ENCODE measurements at places on chromosomes 7 and 10.

DNA sequence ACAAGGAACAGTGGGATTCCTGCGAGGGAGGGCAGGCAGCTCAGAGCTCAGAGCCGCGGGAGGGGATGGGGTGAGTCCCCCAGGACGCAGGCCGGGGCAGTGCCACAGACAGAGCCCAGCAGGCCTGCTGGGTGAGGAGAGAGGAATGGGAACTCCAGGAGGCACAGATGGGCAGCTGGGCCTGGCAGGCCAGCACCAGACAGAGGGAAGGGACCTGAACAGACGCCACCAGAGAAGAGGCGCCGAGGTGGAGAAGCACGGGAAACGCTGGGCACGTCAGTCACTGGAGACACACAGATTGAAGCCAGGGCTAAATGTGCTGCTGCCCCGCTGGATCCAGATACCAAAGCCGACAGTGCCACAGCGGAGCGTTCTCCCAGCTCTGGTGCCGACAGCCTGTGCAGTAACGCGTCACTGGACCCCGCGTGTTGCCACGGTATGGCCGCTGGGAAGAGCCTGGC is 225.8 kb downstream of the MAD1L1 start:
- no peak for DNase-seq

- no peak for DNase-seq
These were observed 9.0 kb upstream of the POR start for GRCh38 chr7:75905785-75906604.

GRCh38 chr7:156194813-156195212 is 382.6 kb upstream of the SHH start:
- DNase-seq = no peak

DNA sequence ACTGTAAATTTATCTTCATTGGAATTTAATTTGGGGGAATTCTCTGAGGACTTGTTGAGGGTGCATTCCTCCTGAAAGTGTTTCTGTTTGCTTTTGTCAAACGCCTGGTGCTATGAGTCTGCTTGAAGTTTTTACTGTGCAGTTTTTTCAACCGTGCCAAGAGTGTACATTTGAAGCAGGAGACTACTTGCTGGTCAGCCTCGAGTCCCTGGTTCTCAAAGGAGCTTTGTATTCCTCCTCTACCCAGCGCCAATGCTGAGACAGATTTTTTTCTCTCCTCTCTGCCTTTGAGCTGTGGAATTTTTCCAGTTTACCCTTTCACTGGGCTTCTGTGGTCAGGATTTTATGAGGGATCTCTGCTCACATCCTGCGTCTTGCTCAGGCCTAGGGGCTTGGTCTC is 62.1 kb downstream of the NPY start:
- no peak for DNase-seq

- DNase-seq = no peak
These were observed 16.2 kb upstream of the DLD start for GRCh38 chr7:107874605-107875446.

DNA sequence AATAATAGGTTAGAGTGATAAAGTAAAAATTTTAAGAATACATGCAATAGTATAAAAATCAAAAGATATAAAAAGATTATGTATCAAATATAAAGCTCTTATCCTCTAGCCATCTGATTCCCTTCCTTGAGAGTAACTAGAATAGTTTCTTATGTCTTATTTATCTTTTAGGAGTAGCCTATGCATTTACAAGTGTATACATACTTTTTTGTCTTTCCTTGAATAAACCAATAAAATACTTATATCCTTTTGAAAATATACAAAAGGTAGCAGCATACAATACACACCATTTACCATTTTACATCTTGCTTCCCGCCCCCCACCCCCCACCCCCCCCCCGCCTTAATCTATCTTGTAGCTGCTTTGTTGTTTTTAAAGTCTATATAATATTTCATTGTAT is 31.4 kb downstream of the AHCYL2 start:
- no peak for DNase-seq

- DNase-seq = no peak
These were observed 49.8 kb downstream of the STK17A start for GRCh38 chr7:43632746-43633145.

DNA sequence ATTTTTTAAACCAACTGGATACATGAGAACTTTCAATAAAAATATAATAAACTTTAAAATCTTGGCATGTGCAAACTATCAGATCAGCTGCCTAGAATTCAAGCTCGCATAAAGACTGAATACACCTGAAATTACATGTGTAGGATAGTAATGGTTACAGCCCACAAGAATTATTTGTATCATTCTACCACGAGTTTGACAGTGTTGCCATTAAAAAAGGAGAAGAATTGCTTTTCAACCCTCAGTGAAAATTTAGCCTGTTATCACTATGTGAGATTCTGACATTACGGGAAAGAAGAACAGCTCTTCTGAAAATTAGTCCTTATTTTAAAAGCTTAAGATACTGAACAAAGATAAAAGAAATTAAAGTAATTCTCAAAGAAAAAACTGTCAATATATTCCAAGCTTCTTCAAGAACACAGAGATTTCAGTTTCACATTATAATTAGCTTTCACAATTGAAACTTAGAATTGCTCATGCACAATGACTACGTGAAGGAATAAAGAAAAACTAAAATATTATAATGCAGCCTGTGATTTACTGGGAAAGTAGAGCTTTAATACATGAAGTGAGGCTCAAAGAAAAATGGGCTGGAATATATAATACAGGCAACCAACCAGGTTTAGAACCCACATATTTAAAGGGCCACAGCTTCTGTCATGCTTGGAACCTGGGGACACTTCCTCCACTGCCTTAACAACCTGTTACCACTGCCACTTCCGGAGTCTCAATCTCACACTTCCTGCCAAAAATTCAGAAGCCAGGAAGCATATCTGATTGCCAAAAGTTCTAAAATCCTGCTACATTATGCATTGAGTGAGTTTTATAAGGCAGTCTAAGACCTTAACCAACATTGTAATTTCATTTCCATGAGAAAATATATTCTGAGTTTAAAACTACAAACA is 23.2 kb downstream of the TPK1 start:
- DNase-seq = no peak

- no peak for DNase-seq
These were observed 183.4 kb downstream of the DNAJB6 start for GRCh38 chr7:157520249-157520648.

GRCh38 chr10:62529396-62529795 is 155.2 kb downstream of the ZNF365 start:
- DNase-seq = no peak

GRCh38 chr10:99926925-99927720 is 82.6 kb downstream of the DNMBP start:
- no peak for DNase-seq

GRCh38 chr10:56547163-56547562 is 186.1 kb upstream of the ZWINT start:
- no peak for DNase-seq

- DNase-seq = no peak
These were observed 34.9 kb upstream of the FOXL3 start for GRCh38 chr7:255038-255435.

- no peak for DNase-seq
These were observed 87.7 kb upstream of the CHST15 start for GRCh38 chr10:124180947-124181549.

GRCh38 chr7:40822861-40823260 is 688.1 kb downstream of the SUGCT start:
- DNase-seq = no peak

DNA sequence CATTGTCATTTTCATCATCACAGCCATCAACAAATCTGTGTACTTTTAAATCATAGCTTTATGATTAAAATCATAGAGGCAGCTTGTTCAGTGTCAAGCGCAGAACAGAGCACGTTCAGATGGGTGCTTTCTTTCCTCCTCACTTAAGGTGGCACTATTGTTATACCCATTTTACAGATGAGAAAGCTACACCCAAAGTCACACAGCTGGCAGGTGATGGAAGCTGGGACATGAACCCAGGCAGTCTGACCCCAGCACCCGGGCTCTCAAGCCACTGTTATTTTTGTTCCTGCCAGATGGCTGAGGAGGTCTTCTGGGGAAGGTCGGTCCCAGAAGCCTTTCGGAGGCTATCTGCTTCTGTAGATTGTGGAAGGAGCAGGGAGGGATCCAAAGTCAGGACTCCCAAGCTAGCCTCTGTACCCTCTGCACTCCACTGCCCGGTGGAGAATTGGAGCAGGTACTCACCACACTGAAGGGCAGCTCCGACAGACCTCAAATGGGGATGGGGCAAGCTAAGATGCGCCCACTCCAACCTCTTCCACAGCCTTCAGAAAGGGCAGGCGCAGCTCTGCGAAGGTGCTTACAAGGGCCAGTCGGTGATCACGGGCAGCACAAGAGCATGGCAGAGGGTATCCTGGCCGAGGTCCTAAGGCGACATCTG is 610 bp downstream of the AVPI1 start:
- DNase-seq = no peak

- no peak for DNase-seq
These were observed 1.7 kb downstream of the PTPRN2 start for GRCh38 chr7:158585721-158586498.

DNA sequence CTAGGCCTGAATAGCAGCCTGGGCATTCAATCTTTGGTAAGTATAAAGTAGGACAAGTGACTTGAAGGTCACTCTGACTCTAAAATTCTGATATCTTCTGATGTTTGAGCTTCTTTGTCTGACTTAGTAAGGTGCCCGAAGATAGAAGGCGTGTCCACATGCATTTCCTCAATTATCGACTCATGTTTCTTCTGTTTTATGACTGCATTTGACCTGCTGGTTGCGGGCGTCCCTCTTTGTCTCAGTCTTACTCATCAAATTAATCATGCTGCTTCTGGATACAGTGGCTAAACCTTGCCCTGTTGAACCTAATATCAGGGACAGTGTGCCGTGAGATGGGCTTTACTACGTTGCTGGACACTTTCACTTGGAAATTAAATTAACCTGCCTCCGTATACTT is 534.1 kb downstream of the SDK1 start:
- no peak for DNase-seq

DNA sequence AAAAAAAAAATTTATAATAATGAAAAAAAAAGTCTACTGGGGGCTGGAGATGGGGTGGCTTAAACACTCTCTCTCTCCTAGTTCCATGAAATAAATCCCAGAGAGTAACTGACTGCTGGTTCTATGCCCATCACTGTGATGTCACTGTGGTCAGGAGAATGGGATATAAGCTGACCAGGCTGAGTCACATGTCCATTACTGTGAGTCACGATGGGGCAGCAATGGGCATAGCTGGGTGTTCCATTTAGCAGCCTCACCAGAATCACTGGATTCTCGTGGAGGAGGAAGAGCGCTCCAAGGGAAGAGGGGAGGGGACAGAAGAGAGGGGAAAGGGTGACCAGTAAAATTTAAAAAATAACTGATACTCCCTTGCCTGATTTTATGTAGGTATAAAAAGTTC is 37.1 kb downstream of the MASTL start:
- DNase-seq = no peak

DNA sequence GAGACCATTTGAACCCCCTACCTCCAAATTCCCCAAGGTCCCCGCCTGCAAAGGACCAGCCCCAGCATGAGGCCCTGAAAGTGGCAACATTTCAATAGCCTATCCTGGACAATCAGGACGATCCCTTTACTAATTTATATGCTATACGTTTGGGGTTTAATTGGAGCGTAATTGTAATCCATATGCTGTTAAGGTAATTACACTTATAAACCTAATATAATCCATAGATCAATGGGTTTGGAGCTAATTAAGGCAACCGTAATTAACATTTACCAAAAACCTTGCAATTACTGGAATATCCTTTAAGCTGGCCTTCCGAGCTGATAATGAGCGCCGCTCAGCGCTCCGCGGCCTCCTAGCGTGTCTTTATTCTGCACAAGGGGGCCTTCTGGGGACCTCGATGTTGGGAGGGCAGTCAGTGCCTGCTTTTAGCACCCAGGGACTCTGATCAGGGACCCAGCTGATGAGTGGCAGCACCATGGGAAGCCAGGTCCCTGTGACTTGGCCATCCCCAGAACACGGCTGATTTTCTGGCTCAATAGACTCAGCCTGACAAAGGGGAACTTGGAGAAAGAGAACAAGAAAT is 91.2 kb downstream of the LHPP start:
- DNase-seq = no peak

DNA sequence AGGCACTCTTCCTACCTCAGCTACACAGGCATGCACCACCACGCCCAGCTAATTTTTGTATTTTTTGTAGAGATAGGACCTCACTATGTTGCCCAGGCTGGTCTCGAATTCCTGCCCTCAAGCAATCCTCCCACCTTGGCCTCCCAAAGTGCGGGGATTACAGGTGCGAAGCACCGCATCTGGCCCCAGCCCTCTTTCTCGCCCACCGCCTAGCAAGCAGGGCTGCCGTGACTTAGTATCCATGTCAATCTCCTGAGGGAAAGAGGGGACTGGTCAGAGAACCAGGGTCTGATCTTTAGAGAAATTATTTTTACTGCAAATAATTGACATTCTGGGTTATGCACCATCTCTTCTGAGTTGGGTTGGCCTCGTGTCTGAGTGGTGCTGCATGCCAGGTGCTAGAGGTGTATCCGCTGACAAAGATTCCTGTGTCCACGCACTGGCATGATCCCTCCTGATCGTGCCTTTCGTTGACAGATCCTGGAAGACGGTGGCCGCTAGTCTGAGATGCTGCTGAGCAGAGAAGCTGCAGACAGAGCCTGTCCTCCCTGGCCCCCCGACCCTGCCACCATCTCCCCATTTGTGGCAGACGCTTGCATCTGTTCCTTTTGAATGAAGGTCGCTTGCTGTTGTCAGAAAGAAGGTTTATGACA is 22.7 kb downstream of the WIPI2 start:
- no peak for DNase-seq

- DNase-seq = no peak
These were observed 152.7 kb downstream of the ANK3 start for GRCh38 chr10:60236869-60237524.

DNA sequence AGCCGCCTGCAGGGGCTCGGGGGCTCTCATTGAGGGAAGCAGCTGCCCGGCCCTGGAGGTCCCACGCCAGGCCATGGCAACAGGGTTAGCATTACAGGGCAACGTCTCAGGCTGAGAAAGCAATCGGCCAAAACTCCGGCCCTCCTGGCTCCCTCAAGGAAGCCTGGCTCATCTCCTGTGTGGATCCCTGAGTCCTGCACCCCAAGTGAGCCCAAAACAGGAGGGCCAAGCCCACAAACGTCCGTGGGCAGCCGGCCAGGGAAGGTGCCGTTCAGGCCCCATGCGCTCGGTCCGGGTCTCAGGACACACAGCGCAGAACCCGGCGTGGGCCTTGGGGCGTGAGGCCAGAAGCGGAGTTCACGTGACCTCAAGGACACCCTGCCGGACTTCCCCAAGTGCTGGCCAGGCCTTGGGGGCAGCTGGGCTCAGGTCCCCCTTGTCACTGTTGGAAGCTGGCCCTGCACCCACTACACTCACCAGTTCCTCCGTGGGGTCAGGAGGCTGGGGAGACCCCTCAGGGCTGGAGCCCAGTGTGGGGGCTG is 8.0 kb upstream of the PWWP2B start:
- DNase-seq = no peak

GRCh38 chr10:125222515-125223308 is 62.3 kb upstream of the CTBP2 start:
- no peak for DNase-seq

- DNase-seq = no peak
These were observed 18.8 kb downstream of the IFIT3 start for GRCh38 chr10:89346405-89347254.

- no peak for DNase-seq
These were observed at the start of gene FOXP2 for GRCh38 chr7:114414156-114415063. FOXP2 (plus strand) TSS chr7:114414815; CDS start chr7:114426512, 11,697 bp downstream.

All from NCI-H1048 (cell line).